ENCODE measurements at places on chromosomes 3 and 15. TPM values are rescaled to one million over a fixed set of nuclear protein-coding genes. Genes with fewer than 3 reads are reported as not detected.

DNA sequence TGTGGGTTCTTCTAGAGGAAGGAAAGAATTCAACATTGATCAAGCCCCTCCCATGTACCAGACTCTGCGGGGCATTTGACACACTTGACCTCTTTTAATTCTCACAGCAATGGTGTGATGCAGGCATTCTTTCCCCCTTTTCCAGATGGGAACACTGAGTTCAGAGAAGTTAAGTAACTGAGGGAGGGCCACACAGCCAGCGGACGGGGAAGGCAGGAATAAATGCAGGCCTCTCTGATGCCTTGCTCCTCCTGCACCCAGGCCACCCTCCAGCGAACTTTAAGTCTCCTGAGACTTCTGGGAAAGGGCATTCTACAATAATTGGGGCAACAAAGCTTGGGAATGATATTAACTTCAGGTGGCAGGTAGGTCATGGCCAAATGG, 227.4 kb downstream of the UACA start:
- H3K36me3 ChIP-seq, result no peaks in the 10 kb centered on the region
- no peak overlapping the region for H3K4me3 ChIP-seq
- no peak overlapping the region for H3K27ac ChIP-seq
- no peaks in the 10 kb centered on the region for H3K27me3 ChIP-seq
- no peak for DNase-seq
- no peaks in the 10 kb centered on the region for H3K4me1 ChIP-seq

GRCh38 chr15:85771781-85772445, 22.8 kb downstream of the KLHL25 start:
- H3K36me3 ChIP-seq, result no peaks in the 10 kb centered on the region
- H3K27ac ChIP-seq, result no peak overlapping the region
- H3K27me3 ChIP-seq, result no peaks in the 10 kb centered on the region
- H3K4me3 ChIP-seq, result no peak overlapping the region

DNA sequence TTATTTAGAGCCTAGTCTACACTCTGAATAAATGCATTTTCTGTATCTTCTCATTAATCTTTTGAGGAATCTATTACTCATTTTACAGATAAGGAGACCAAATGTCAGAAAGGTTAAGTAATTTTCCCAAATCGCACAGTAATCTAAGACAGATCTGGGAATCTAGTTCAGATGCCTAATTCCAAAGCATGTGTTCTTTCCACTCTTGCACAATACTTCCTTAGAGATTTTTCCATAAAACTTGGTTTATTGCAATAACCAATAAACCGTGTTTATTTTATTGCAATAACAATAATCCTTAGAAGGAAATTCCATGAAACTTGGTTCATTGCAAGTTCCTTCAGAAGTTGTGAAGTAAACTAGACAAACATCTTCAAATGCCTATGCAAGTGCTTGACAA, 17.4 kb upstream of the COL8A1 start:
- H3K4me3 ChIP-seq, result no peak overlapping the region
- no peak for DNase-seq

DNA sequence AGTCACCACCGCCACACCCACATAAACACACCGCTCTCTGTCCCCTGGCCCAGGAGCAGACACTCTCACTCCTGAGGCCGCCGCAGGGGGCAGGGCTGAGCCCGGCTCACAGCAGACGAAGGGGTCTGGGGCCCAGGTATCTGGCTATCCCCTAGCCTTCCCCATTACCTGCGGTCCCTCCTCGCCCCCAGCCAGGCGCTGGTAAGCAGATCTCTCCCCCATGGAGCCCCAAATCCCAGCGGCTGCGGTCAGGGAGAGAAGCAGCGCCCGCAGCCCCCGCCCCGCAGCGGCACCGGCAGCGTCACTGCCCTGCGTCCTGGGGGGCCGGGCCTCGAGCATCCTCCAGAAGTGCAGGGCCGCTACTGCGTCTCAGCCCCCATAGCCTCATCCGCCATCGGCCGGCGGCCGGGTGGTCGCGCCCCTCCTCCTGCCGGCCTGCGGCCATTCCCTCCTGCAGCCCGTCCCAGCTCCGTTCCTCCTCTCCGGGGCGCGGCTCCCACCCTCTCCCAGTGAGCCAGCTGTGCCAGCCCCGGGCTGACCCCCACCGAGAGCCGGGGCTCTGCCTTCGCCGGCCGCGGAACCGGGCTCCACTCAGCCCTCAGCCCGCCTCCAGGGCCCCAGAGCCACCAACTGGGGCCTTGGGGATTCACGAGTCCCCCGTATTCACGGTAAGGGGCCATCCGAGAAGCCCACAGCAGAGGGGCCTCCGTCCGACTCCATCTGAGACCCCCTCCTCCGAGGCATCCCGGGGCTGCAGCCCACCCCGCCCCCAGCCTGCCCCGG, 13.1 kb downstream of the TNK2 start:
- peak; percentile 91 for DNase-seq
- H3K4me3 ChIP-seq, result peak overlapping the region; percentile 92
- H3K4me1 ChIP-seq, result peaks cover 31% of the 10 kb centered on the region
- peak overlapping the region; percentile 66 for H3K27ac ChIP-seq
- H3K27me3 ChIP-seq, result no peaks in the 10 kb centered on the region
- H3K36me3 ChIP-seq, result no peaks in the 10 kb centered on the region

DNA sequence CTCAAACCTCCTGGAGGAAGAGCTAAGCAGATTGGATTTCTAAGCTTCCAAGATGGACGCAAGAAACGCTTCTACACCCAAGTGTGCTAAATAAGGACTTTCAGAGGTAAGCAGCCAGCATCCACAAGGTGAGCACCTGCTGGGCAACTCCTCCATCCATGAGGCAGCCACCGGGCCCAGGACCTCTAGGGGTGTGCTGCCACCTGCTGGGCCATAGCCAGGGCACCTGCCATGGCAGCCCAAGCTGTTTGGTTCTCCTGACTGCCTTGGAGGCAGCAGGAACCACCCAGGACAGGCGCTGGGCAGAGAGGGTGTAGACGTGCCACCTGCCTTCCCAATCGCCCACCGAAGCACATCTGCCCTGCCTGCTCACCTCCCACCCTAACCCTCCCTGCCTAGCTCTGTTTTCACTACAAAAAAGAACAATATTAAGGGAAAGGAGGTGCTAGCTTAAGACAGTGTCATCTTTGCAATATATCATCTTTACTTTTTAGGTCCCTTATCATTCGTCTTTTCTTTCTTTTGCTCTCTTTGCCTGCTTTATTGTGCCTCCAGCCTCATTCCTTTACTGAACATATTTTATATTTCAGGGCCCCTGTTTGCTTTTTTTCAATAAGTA, 12.9 kb downstream of the C15orf62 start:
- H3K4me3 ChIP-seq, result no peak overlapping the region
- H3K36me3 ChIP-seq, result no peaks in the 10 kb centered on the region
- no peak overlapping the region for H3K27ac ChIP-seq
- peaks cover 9% of the 10 kb centered on the region for H3K4me1 ChIP-seq
- H3K27me3 ChIP-seq, result no peaks in the 10 kb centered on the region
- peak; percentile 91 for DNase-seq

DNA sequence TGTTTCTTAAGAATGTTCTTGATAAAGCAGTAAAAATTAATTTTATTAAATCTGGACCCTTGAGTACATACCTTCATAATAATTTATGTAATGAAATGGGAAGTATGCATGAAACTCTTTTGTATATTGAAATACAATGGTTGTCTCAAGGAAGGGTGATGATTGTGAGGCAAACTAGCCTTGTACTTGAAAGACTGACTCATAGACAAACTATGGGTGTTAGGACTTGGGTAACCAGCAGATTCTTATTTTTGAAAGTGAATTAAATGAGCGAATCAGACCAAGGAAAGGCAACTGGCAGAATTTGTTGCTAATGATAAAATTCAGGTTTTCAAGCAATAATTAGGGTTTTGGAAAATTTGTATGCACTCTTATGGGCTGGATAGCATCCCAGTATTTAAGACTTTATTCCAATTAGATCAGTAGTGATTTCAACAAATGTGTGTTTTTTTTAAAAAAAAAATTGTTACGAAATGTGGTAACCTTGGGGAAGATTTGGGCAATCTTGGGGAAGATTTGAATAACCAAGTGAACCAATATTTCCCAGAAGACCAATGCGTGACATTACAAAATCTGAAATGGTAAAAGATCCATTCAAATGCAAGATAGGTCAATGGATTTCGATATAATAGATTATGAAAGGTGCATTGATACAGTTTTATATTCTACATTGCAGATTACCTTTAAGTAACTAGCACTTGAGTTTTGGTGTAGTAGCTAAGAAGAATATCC, 42.0 kb downstream of the ATP2C1 start:
- H3K36me3 ChIP-seq, result peaks cover 79% of the 10 kb centered on the region
- peak overlapping the region; percentile 98 for H3K27ac ChIP-seq
- H3K4me3 ChIP-seq, result no peak overlapping the region
- H3K27me3 ChIP-seq, result no peaks in the 10 kb centered on the region
- H3K4me1 ChIP-seq, result peaks cover 58% of the 10 kb centered on the region
- no peak for DNase-seq

- H3K4me1 ChIP-seq, result peaks cover 4% of the 10 kb centered on the region
- no peak overlapping the region for H3K27ac ChIP-seq
- DNase-seq, result no peak
- no peak overlapping the region for H3K4me3 ChIP-seq
- no peaks in the 10 kb centered on the region for H3K27me3 ChIP-seq
Measured at GRCh38 chr15:48001393-48002039, 119.3 kb upstream of the SLC24A5 start.

DNA sequence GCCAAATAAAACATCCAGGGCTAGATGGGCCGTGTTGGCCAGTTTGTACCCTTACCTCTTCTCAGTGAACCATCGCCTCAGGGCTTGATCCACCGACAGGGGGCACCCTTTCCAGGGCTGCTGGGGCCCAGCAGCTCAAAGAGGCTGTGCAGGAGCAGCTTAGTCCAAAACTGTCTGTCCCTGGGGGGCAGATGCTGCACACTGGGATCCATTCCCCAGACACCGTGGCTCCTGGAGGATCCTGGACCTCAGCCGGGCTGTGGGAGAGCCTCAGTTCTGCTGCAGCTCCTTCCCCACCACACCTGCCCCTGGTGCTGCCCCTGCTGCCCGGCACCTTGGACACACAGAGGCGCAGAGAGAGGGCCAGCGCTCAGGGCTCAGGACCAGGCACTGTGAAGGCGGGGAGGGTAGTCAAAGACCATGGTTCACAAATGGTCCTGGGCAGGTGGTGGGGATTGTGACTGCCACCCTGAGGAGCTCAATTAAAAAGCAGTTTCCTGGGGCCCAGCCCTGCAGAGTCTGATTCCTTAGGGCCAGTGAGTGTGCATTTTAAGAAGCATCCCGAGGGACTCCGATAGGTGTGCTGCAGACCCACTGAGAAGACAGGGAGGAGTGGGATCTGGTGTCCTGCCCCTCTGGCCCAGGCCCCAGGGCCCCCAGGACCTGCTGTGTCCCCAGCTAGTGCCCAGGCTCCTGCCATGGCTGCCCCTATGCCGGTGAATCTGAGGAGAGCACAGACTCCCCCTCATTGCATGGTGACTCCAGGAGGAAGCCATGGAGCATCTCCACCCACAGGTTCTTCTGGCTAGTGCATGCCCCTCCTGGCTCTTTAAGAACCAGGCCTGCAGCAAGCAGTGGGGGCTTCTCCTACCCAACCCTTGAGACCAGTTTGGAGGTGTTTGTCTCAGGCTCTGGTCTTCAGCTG, 86.5 kb upstream of the PRR20G start:
- H3K4me1 ChIP-seq, result no peaks in the 10 kb centered on the region
- DNase-seq, result peak; percentile 64
- H3K4me3 ChIP-seq, result no peak overlapping the region
- no peak overlapping the region for H3K27ac ChIP-seq
- H3K27me3 ChIP-seq, result no peaks in the 10 kb centered on the region

DNA sequence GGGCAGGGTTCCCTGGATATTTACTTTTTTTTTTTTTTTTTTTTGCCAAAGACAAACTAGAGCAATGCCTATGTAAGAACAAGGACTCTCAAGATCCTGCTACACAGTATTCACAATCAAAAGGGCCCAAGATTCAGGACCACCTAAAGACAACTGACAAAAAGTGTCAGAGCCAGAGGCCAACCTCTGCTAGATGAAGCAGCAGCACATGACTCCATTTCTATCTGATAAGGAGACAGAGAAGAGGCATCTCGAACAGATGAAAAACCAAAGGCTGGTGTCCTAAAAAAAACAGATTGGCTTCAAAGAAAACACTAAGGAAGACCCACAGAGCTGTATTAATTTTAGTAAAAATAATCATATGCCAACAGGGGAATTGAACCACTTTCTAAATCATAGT, 20.0 kb downstream of the CMTM6 start:
- H3K27ac ChIP-seq, result peak overlapping the region; percentile 94
- no peaks in the 10 kb centered on the region for H3K27me3 ChIP-seq
- no peak overlapping the region for H3K4me3 ChIP-seq
- H3K4me1 ChIP-seq, result peaks cover 44% of the 10 kb centered on the region

GRCh38 chr3:45947361-45947760, 4.1 kb downstream of the CXCR6 start:
- no peaks in the 10 kb centered on the region for H3K27me3 ChIP-seq
- DNase-seq, result no peak
- H3K4me1 ChIP-seq, result no peaks in the 10 kb centered on the region
- peaks cover 14% of the 10 kb centered on the region for H3K36me3 ChIP-seq
- no peak overlapping the region for H3K4me3 ChIP-seq

DNA sequence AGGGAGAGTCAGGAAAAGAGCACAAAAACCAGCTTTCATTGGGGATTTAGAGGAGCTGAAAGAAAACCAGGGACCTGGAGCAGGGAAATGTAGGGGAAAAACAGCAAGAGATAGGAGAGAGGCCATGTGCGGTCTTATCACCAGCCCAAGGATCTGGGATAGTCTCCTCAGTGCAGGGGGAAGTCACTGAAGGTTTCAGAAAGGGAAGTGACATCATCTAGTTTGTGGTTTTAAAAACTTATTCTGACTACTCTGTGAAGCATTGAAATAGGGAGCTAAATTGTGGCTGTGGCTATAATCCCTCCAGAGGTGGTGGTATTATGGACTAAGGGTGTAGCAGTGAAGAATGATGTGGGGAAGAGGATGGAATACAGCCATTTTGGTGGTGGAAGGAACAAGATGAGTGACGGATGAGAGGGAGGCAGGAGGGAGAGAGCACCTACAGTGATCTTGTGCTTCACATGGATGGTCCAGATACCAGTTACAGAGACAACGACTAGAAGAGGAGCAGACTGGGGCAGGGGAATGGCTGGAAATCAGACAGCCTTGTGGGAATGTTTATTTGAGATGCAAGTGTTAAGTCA, 72.7 kb downstream of the HMG20A start:
- 0 out of 2 replicates have a peak, but pooled peaks cover 2% of the 10 kb centered on the region for H3K27me3 ChIP-seq
- no peak overlapping the region for H3K27ac ChIP-seq
- H3K4me1 ChIP-seq, result peaks cover 12% of the 10 kb centered on the region
- no peaks in the 10 kb centered on the region for H3K36me3 ChIP-seq

GRCh38 chr3:146469150-146470017, at the start of gene PLSCR2:
PLSCR2 (minus strand) TSS chr3:146469561; CDS start chr3:146459904, 9,657 bp downstream.
- DNase-seq, result peak; percentile 80
- no peak within 1 kb of the TSS for H3K27ac ChIP-seq
- H3K4me1 ChIP-seq, result peaks cover 9% of the 10 kb centered on the region
- H3K36me3 ChIP-seq, result no peaks in the 10 kb centered on the region
- H3K27me3 ChIP-seq, result no peaks in the 10 kb centered on the region
- H3K4me3 ChIP-seq, result peak within 1 kb of the TSS; percentile 68

Gene VWA5B2
- not detected for total RNA-seq

Gene ENTPD3
- total RNA-seq, result not detected

Gene RFTN1
- total RNA-seq, result 291 TPM

Gene ALDH1L1
- total RNA-seq, result not detected

Gene HYKK
- 0.47 TPM for total RNA-seq
